Tibial artery (tissue), 4 donors: ENCODE measurements at places on chromosomes 5 and 9.

- H3K4me3 ChIP-seq: no peak overlapping the region
- no peaks in the 10 kb centered on the region for H3K27me3 ChIP-seq
- no peaks in the 10 kb centered on the region for H3K36me3 ChIP-seq
Observed at GRCh38 chr9:20479419-20480155, 142.7 kb downstream of the MLLT3 start.

DNA sequence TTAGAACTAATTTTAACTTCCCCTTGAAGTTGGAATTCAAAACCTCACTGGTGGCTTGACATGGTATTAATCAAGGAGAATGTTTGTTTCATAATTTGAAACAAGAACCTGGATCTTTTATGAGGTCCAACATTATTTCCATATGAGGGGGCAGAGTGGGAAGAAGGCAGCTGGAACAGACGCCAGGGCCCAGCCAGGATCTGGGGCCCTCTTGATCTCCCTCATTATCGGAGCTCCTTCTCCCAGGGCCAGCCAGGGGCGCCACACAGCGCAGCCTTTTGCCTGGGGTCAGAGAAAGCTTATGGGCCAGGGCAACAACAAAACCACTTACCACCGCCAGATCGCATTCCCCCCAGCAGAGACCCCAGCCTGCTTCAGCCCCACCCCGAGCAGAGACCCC lies 27.1 kb upstream of the NKD2 start:
- no peak overlapping the region for H3K4me3 ChIP-seq
- H3K27me3 ChIP-seq: peaks cover 35% of the 10 kb centered on the region
- H3K4me1 ChIP-seq: no peaks in the 10 kb centered on the region
- DNase-seq: peak; percentile 46

DNA sequence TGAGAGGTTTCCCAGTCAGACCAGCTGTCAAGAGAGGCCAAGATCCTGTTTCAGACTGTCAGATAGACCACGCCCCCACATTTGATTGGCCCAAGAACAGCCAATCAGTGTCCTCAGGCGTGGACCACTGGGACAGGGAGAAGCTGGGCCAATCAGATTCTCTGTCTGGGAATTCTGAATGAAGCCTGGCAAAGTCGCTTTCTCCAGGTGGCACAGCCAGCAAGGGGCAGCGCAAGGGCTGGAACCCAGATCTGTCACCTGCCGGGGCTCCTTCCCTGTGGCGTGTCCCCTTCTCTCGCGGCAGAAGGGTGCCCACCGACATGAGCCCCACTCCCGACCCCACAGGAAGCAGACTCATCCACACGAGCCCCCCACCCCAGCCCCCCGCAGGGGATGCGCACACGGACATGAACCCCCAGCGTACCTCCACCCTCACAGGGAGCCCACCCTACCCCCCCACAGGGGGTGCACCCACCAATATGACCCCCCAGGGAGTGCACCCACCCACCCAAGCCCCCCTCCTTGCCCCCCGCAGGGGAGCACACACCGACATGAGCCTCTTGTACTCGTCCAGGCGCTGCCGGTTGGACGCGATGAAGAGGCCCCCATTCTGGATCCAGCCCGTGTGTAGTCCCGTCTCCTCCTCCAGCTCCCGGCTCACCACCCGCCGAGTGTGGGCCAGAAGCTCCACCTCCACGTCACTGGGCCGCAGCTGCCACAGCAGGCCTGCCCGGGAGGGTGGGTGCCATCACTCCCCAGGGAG lies 6.1 kb downstream of the SARDH start:
- no peak overlapping the region for H3K4me3 ChIP-seq
- no peaks in the 10 kb centered on the region for H3K27me3 ChIP-seq
- H3K27ac ChIP-seq: no peak overlapping the region
- H3K4me1 ChIP-seq: no peaks in the 10 kb centered on the region

- no peaks in the 10 kb centered on the region for H3K4me1 ChIP-seq
- H3K27ac ChIP-seq: no peak overlapping the region
- no peak overlapping the region for H3K4me3 ChIP-seq
Observed at GRCh38 chr9:8802242-8802641, 1002.7 kb upstream of the DMAC1 start.

DNA sequence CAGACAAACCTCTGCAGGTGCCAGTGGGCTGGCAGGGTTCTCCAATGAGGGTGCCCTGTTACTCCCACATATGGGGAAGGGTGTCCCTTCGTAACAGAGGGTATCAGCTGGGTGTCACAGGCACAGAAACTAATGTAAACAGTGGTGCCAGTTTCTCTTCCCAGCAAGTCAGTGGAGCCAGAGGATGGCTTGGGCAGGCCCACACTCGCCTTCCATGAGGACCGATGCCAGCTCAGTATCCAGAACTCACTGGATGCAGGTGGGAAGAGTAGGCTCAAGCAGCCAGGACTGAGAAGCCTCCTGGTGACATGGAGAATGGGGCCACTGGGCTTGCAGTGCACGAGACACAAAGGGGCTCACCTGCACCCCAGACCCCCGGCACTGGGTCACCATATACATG lies 30.4 kb downstream of the FSTL4 start:
- H3K27me3 ChIP-seq: no peaks in the 10 kb centered on the region
- H3K4me3 ChIP-seq: no peak overlapping the region
- DNase-seq: no peak
- H3K27ac ChIP-seq: no peak overlapping the region
- H3K36me3 ChIP-seq: no peaks in the 10 kb centered on the region
- H3K4me1 ChIP-seq: no peaks in the 10 kb centered on the region
